ENCODE measurements at places on chromosomes 3 and 15.

DNA sequence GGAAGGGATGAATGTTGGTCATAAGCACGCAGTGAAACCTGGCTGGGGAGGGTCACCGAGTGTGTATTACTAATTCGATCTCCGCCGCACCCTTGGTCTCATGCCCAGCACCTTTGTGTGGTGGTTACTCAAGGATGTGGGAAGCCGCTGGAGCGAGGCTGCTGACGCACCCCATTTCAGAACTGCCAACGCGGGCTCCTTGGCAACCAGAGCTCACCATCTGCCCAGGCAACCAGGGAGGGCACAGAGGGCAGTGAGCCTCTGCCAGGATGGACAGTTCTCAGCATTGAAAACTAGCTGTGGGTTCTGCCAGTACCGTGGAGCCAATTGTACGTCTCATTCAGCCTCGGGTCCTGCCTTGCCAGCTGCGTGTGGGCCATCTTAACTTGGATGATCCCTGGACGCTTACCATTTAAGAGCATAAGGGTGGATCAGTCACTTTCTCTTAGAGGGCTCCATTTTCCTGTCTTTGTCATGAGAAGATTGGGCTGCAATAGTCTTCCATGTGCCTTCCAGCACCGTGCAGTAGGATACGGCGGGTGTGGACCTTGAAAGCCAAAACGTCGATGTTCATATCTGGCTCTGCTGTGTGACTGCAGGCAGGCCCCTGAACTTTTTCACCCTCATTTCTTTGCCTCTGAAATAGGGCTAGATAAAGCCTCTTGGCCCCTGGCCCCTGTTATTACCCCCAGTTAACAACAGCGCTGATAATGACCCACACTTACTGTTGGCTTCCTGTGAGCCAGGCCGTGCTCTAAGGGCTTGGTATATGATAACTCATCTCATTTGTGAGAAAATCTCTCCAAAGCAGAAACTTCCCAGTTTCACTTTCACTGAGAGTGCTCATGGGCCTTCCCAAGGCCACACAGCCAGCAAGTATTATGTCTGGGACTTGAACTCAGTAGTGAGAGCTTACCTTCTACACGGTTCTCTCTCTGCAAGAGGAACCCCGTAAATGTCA lies 238.8 kb downstream of the OPA1 start:
- no peak for DNase-seq

- DNase-seq, result no peak
These were observed 44.5 kb downstream of the NCEH1 start for GRCh38 chr3:172666181-172666872.

DNA sequence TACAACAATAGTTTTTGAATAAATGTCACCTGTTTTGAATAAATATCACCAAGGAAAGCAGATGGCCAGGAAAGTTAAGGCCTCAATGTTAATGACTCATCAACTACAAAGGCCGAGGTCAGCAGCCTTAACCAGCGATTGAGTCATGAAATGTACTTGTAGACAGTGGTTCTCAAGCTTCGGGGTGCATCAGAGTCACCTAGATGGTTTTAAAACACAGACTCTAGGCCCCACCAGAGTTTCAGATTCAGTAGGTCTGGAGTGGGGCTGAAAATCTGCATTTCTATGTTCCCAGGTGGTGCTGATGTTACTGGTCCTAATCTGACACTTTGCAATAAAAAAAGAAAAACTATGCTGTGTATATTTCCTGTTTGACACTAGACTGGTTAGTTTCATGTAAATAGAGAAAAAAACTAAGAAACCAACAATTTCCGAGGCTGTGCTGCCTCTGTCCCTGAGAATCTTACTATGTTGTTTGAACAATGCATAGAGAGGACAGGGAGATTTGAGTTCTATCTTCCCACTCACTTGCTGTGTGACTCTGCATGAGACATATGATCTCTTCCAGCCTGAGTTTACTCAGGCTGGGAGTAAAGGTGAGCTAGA lies 9.8 kb downstream of the RAB27A start:
- DNase-seq, result no peak

DNA sequence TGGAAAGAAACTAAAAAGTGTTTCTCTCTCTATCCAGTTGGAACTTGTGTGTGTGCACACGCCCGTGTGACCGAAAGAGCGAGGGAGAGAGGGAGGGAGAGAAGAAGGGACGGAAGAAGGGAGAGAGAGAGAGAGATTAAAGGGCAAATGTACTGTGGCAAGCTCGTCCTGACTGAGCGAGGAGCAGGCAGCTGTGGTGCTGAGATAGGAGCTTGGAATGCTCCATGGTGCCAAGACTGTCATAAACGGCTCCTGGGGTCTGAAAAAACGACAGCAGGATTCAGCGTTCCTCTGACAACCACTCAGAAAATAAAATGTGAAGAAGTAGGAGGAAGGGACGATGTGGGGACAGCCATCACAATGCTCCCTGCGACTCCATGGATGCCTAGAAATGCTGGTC lies 276.0 kb downstream of the SV2B start:
- no peak for DNase-seq

DNA sequence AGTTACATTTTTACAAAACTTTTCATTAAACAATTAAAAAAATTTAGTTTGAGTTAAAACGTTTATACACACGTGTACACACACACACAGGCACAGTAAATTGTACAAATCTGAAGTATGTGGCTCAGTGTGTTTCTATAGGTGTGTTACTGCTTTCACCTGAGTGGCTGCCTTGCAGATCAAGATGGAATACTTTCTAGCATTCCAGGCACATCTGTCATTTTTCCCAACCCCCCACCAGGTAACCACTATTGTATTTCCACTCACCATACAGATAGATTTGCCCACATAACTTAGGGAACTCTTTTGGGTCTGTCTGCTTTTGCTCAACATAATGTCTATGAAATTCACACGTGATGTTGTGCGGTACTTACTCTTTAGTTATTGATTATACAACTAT lies 141.1 kb downstream of the PTPRG start:
- DNase-seq, result no peak

- DNase-seq, result no peak
These were observed 114.7 kb downstream of the GADL1 start for GRCh38 chr3:30779686-30780287.

GRCh38 chr15:70245932-70246622 lies 148.4 kb upstream of the TLE3 start:
- no peak for DNase-seq

GRCh38 chr3:50274371-50275104 lies 4.3 kb upstream of the LSMEM2 start:
- no peak for DNase-seq

GRCh38 chr15:68817304-68818065 lies 3.2 kb downstream of the ANP32A start:
- no peak for DNase-seq

GRCh38 chr15:80536716-80537115 lies 132.5 kb downstream of the ARNT2 start:
- no peak for DNase-seq
